ENCODE measurements at places on chromosomes 2 and 18.

DNA sequence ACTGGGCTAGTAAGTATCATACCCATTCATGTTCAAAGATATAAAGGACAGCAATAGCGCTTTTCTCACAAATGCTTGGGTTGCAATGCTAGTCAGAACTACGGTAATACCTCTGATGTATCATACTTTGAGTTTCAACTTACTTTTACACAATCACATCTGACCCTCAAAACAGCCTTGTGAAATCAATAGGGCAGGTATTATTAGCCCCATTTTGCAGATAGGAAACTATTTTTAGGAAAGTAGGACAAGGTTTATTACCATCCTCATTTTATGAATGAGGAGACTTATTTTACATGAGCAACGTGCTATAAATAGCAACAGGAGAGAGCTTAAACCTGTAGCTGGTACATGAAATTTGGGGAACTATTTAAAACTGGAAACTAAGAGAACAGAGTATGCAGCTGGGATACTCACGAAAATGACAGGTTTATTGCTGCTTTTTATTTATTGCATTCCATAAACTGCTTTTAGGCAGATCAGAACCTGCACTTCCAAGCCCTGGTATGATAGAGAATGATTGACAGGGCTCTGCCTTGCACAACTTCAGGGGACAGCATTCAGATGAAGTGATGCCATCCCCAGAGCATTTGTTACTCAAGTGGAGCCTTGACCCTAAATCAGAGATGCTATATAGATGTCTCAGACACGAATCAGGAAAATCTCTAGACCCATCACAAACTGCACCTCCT lies 42.4 kb upstream of the PPM1B start:
- no peak for DNase-seq

DNA sequence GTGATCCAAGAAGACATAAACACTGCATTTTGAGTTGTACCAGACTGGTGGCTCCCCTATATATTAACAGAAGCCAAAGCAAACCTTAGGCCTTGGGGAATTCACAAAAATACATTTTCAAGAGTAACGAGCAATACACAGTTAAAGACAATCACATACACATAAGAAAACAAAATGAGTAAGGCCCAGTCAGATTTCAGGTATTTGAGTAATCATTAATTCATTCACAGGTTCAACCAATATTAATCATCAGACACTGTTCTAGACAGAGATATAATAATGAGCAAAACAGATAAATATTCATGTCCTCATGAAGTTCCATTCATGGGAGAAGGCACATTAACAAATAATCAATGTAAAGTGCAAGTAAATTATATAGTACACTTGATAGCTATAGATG lies 9.6 kb downstream of the STPG4 start:
- no peak for DNase-seq

GRCh38 chr2:221203125-221203524 lies 369.0 kb downstream of the EPHA4 start:
- no peak for DNase-seq

- no peak for DNase-seq
Observed at GRCh38 chr2:27701676-27702075, 38.0 kb downstream of the SLC4A1AP start.

GRCh38 chr18:66011916-66012315 lies 261.1 kb downstream of the CDH7 start:
- DNase-seq: no peak

GRCh38 chr18:6150430-6150829 lies 255.1 kb upstream of the TMEM200C start:
- DNase-seq: no peak

GRCh38 chr2:126855606-126856005 lies 43.1 kb upstream of the TEX51 start:
- no peak for DNase-seq

GRCh38 chr2:43228756-43229659 lies 2.6 kb upstream of the ZFP36L2 start:
- DNase-seq: no peak

DNA sequence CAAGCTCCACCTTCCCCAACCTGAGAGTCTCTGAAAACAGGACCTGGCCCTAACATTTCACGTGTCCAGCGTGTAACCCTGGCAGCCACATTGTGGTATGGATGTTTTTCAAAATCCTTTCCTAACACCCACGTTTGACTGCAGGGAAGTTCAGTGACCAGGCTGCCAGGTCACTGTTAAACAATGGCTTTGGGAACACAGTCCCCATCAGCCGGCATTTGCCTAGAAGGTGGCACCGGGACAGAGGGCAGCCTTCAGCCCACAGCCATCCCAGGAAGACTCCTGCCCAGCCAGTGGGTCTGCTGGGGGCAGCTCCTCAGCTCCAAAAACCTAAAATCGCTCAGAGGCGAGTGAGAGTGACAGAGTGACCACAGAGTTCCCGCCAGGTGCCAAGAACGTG lies 140.2 kb downstream of the SH3BP4 start:
- DNase-seq: no peak

GRCh38 chr2:144117086-144117485 lies 402.8 kb downstream of the ZEB2 start:
- DNase-seq: no peak

DNA sequence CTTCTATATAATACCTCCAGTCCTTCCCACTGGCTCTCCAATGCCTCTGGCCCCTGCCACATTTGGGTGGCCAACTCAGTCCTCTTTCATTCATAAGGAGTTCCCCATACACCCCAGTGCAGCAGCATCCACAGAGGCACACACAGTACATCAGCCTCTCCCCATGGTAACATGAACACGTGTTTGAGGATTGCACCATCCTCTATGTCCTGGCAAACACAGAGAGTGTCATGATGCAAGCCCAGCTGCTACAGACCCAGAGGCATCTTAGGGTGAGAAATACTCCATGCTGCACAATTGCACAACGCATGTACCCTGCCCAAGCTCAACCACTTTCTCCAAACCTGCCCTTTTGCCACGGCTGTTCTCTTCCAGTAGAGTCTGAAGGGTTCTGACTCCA lies 11.5 kb downstream of the IGFBP5 start:
- no peak for DNase-seq

GRCh38 chr2:122481717-122482116 lies 726.3 kb downstream of the TSN start:
- no peak for DNase-seq

DNA sequence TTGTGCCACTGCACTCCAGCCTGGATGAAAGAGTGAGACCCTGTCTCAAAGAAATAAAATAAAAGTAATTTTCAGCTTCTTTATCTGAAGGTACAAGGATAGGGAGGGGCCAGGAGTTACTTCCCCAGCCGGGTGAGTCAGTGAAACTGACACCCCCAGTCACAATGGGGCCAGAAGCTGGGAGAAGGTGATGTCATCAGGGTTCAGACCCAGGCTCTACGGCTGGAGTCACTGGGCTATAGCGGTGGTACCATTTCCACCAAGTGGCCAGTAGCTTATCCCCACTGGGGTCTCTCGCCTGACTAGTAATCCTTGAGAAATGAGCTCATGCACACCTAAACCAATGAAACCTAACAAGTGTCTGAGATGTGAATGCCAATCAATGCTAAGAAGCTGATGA lies 107.9 kb downstream of the ALPK2 start:
- DNase-seq: no peak

- DNase-seq: no peak
Observed at GRCh38 chr2:216546241-216546640, 47.6 kb downstream of the RPL37A start.

DNA sequence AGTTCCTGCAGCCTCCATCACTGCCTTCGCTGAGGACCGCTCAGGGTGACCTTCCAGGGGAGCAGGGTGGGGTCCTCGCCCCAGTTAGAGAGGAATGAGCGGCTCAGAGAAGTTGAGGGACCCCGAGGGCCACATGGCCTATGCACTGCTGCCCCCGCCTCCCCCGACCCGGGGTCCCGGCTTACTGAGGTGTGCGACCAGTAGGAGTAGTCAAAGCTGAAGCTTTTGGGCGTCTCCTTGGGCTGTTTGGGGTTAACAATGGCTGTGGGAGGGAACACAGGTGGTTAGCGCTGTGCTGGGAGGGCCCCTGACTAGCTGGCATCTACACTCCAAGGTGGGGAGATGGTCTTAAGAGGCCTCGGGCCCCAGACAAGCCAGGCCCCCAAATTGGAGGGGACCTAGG lies 31.0 kb downstream of the KIF1A start:
- no peak for DNase-seq

GRCh38 chr2:176813621-176814049 lies 399.0 kb upstream of the HNRNPA3 start:
- no peak for DNase-seq

DNA sequence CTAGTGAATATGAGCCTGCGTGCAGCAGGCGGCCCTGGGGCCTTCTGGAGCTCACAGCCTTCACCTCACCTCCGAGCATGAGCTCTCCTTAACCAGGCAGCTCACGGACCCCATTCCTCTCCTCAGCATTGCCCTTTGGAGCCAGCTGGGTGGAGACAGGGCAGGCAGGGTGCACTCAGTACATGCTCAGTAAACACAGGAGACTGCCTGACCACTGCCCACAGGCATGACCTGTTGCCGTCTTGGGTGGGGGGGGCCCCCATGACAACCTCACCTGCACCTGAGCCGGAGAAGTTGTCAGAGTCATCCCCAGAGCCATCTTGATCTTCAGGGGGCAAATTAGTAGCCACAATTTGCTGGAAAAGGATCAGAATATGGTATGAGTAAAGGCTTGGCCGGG lies 19.9 kb downstream of the SDC1 start:
- no peak for DNase-seq

DNA sequence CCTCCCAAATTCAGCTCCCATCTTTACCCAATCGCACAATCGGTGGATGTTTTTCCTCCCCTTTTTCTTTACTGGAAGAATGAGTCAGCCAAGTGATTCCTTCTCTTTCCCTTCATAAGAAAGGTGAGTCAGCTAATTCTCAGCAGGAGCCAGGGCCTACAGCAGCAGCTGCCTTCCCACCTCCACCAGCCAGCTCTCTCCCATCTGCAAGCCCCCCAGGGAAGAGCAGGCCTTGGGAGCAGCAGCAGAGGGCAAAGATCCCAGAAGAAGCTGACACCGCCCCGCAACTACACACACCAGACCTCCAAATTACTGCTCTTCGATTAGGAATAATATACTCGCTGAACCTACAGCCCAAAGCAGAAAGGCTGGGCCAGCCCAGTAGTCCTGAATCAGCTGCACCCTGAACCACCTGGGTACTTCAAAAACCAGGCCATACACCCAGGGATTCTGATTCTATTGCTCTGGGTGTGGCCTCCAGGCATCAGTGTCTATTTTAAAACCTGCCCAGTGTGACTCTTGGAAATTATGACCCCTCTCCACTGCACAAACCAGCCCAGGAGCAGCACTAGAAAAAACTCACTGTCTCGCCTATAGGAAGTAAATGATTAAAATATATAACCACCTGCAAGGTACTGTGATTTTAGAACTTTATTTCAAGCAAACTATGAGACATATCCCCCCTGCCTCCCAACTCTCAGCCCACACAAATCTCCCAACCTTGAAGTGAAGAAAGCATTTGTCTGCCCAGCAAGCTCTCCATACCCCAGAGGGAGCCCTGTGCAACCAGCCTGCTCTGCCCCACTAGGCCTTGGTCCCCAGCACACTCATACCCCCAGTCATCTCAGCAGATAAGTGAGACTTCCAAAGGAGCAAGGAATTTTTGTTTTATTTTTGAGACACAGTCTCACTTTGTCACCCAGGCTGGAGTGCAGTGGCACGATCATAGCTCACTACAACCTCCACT lies 7.3 kb downstream of the SFXN5 start:
- DNase-seq: no peak

- DNase-seq: no peak
Observed at GRCh38 chr2:63992061-63992685, 27.1 kb downstream of the VPS54 start.

DNA sequence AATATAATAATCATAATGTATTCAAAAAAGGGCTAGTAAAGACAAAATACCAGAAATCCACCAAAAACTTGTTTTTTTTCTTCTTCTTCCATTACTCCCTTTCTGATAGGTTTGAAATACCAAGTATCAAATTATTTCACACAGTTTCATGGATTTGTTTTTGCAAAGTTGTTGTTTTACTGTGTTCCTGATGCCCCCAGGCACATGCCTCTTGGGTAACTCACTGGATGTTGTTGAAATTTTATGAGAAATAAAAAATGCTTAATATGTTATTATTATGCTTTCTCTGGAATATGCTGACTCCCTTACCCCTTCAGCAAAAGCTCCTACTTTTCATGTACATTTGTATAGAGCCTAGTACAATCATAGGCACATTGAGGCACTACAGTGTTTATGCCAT lies 419.6 kb downstream of the NRXN1 start:
- no peak for DNase-seq

GRCh38 chr2:218026676-218027425 lies 24.1 kb upstream of the TNS1 start:
- no peak for DNase-seq

DNA sequence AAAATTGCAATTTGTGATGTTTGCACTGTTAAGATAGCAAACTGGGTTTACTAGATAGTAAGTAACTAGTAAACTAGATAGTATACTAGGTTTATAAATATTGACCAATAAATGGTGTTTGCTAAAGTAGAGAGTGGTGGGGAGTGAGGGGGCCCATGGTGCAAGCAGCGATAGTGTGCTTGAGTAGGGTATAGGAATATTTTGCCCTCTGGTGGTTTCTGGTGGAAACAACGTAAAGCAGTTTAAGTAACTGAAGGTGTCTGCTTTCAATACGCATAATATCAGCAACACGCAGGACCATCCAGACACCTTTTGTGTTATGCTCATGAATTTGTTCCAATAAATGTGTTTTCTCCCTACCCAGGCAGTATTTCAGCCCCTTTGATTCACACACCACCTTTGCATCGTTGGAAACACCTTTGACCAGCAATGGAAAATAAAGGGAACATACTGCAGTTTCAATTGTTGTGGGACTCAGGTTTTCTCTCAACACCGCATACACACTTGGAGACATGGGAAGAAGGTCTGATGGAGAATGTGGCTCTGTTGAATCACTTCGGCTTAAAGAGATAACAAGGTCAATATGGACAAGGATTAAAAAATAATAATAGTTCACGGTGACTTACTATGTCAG lies 16.7 kb upstream of the STAT1 start:
- peak; percentile 52 for DNase-seq

DNA sequence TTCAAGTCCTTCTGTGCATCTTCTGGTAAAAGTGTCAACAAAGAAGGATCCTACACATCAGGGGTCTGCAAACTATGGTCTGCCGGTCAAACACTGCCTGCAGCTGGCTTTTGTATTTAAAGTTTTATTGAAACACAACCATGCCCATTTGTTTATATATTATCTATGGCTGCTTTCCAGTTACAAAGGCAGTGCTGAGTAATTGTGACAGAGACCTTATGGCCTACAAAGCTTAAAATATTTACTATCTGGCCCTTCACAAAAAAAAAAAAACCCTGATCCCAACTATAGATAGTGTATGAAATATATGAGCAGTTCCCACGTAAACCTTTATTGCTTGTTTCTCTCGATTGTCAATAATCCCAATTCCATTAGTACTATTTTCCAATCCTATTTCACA lies 101.4 kb downstream of the RBMS1 start:
- DNase-seq: no peak
